Aorta (tissue), 5 donors: ENCODE measurements at places on chromosomes 7 and 10. TPM values are rescaled to one million over a fixed set of nuclear protein-coding genes. Genes with fewer than 3 reads are reported as not detected.
A peak's percentile ranks its signal among the peaks of the same experiment; 100 is the strongest.

C10orf53 gene
- total RNA-seq = not detected

CDHR3 gene
- 3.8 TPM for total RNA-seq

- H3K4me1 ChIP-seq = no peaks in the 10 kb centered on the region
- H3K27me3 ChIP-seq = no peaks in the 10 kb centered on the region
- DNase-seq = no peak
- H3K36me3 ChIP-seq = no peaks in the 10 kb centered on the region
Measured at GRCh38 chr7:117875566-117875965, 2.3 kb upstream of the CTTNBP2 start.

GRID1 gene
- total RNA-seq = 3.8 TPM

- DNase-seq = no peak
- H3K27ac ChIP-seq = no peak overlapping the region
- H3K27me3 ChIP-seq = no peaks in the 10 kb centered on the region
- no peak overlapping the region for H3K4me3 ChIP-seq
Measured at GRCh38 chr7:72292794-72293193, 119.3 kb downstream of the CALN1 start.

DNA sequence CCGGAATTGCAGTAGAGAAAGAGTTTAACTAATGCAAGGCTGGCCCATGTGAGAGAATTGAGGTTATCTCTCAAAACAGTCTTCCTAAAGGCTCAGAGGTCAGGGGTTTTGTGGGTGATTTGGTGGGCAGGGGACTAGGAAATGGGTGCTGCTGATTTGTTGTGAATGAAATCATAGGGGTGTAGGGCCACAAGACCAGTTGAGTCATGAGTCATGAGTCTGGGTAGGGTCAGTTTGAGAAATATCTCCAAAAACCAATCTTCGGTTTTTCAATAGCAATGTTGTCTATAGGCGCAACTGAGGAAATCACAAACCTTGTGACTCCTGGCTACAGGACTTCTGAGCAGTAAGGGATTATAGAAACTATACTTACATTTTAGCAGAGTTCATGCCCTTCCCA is 460.0 kb upstream of the NRP1 start:
- H3K36me3 ChIP-seq = no peaks in the 10 kb centered on the region
- DNase-seq = no peak
- no peaks in the 10 kb centered on the region for H3K4me1 ChIP-seq
- H3K27ac ChIP-seq = no peak overlapping the region
- H3K4me3 ChIP-seq = no peak overlapping the region

SCRN1 gene
- total RNA-seq = 48.1 TPM

- DNase-seq = no peak
- no peaks in the 10 kb centered on the region for H3K27me3 ChIP-seq
- H3K36me3 ChIP-seq = no peaks in the 10 kb centered on the region
- no peak overlapping the region for H3K27ac ChIP-seq
Measured at GRCh38 chr7:46776790-46777189, 805.1 kb downstream of the TNS3 start.

DNA sequence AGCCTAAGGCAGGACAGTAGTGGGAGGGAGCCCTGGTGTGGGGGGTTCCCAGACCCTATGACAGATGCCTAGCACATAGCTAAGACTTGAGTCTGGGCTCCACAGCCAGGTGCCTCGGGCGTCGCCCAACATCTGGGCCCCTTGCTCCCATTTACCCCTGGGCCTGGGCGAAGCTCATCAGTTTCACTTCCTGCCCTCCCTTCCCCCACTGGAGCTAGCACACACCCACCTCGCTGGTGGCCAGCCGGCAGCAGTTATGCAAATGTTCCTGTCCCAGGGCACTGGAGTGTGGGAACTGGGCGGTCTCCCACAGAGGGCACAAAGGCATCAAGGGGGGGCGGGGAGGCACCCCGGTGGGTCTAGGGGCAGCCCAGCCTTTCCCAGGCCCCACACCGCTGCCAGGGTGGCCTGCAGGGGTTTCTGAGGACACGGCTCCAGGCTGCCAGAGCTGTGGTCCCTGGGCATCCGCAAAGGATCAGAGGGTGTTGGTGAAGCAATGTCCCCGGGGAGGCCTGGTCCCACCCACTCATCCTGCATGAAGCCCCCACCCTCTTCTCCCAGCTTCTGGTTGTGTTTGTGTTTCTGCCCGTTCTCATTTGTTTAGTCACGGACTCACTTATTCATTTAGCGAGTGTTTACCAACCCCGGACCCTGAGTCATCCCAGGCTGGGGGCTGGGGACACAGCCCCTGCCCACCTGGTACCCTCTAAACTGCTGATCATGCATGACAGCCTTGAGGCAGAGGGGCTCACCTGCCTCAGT is 20.4 kb downstream of the SH2B2 start:
- peak; percentile 75 for DNase-seq
- no peaks in the 10 kb centered on the region for H3K27me3 ChIP-seq
- no peak overlapping the region for H3K4me3 ChIP-seq
- no peaks in the 10 kb centered on the region for H3K36me3 ChIP-seq

- no peak overlapping the region for H3K27ac ChIP-seq
- no peaks in the 10 kb centered on the region for H3K36me3 ChIP-seq
- H3K4me1 ChIP-seq = no peaks in the 10 kb centered on the region
- H3K4me3 ChIP-seq = no peak overlapping the region
Measured at GRCh38 chr10:128497660-128498377, 371.6 kb upstream of the MKI67 start.

FFAR4 gene
- 0.16 TPM for total RNA-seq

DNAJC12 gene
- total RNA-seq = 1.9 TPM

GRCh38 chr10:61904733-61905725 is 3.5 kb downstream of the ARID5B start:
- peak overlapping the region; percentile 90 for H3K4me3 ChIP-seq
- no peaks in the 10 kb centered on the region for H3K27me3 ChIP-seq
- H3K27ac ChIP-seq = peak overlapping the region; percentile 67
- H3K4me1 ChIP-seq = peaks cover 2% of the 10 kb centered on the region
- no peak for DNase-seq
- H3K36me3 ChIP-seq = no peaks in the 10 kb centered on the region

TTYH3 gene
- 79.9 TPM for total RNA-seq

- no peak overlapping the region for H3K27ac ChIP-seq
- no peaks in the 10 kb centered on the region for H3K27me3 ChIP-seq
- no peaks in the 10 kb centered on the region for H3K36me3 ChIP-seq
- no peaks in the 10 kb centered on the region for H3K4me1 ChIP-seq
Measured at GRCh38 chr7:1579481-1580421, 9.9 kb upstream of the PSMG3 start.

DNA sequence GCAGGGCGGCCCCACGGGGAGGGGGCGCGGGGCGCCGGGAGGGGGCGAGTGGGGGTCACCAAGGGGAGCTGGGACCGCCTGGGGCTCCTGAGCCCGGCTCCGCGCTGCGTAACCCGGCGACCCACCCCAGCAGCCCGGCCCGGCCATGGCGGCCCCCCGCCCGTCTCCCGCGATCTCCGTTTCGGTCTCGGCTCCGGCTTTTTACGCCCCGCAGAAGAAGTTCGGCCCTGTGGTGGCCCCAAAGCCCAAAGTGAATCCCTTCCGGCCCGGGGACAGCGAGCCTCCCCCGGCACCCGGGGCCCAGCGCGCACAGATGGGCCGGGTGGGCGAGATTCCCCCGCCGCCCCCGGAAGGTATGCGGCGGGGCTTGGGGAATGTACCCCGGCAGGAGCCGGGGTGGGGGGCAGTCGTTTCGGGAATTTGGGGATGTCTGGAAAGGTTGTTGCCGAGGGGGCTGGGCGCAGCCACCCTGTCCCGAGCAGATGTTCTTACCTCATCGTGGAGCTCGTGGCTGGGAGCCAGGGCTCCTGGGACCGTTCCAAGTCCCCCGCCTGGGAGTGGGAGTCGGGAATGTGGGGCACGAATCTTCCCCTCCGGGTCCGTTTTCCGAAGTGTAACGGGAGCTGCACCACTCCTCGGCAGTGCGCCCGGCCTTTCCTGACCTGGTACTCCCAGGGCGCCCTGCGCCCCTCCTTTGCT is 431 bp downstream of the ZYX start:
- H3K4me3 ChIP-seq = peak overlapping the region; percentile 91
- peaks cover 2% of the 10 kb centered on the region for H3K4me1 ChIP-seq
- H3K36me3 ChIP-seq = peaks cover 1% of the 10 kb centered on the region
- H3K27me3 ChIP-seq = no peaks in the 10 kb centered on the region

GRCh38 chr10:97798958-97799610 is 27.3 kb upstream of the SFRP5 start:
- H3K36me3 ChIP-seq = no peaks in the 10 kb centered on the region
- peaks cover 2% of the 10 kb centered on the region for H3K27me3 ChIP-seq
- no peaks in the 10 kb centered on the region for H3K4me1 ChIP-seq

CLCN1 gene
- not detected for total RNA-seq

GRCh38 chr10:111246814-111247452 is 170.1 kb downstream of the ADRA2A start:
- DNase-seq = no peak
- H3K36me3 ChIP-seq = no peaks in the 10 kb centered on the region
- no peak overlapping the region for H3K27ac ChIP-seq

DNA sequence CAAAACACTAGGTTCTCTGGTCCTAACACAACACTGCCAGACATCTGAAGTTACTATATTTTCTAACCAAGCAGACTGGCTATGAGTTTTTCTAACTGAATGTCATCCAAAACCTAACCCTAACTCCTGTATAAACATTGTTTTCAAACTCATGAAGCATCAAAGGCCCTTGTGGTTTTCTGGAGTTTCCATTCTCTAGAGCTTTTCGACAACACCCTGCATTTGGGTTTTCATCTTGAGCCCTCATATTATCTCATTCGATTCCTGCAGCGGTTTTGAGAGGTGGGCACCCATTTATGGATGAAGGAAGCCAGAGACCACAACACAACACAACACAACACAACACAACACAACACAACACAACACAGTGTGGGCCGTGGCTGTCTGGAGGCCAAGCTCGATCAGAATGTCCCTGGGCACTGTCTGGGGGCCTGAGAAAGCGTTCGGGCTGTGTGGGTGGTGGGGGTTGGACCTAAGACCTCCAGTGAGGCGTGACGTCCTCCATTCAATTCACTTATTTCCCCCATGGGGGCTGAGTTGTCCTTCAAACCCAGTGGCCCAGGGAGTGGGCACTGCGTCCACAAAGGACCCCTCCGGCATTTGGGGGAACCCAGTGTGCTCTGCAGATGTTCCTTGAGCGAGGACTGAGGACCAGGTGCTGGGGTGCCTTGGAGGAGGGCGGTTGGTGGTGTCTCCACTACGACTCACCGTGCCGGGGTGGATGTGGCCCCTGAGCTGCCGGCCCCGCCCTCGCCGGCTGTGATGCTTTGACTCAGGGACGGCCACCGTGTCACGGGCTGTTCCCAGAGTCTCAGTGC is 490.4 kb downstream of the DNAJB6 start:
- H3K36me3 ChIP-seq = no peaks in the 10 kb centered on the region
- no peaks in the 10 kb centered on the region for H3K27me3 ChIP-seq
- peak; percentile 12 for DNase-seq
- H3K4me3 ChIP-seq = no peak overlapping the region
- H3K4me1 ChIP-seq = no peaks in the 10 kb centered on the region

GRCh38 chr7:151679881-151680612 is 160.4 kb upstream of the RHEB start:
- H3K36me3 ChIP-seq = no peaks in the 10 kb centered on the region
- peak; percentile 47 for DNase-seq
- H3K27me3 ChIP-seq = no peaks in the 10 kb centered on the region
- H3K4me3 ChIP-seq = no peak overlapping the region
- no peak overlapping the region for H3K27ac ChIP-seq

GRCh38 chr7:70598976-70599375 is 533.0 kb upstream of the GALNT17 start:
- H3K4me1 ChIP-seq = no peaks in the 10 kb centered on the region
- H3K4me3 ChIP-seq = no peak overlapping the region
- no peaks in the 10 kb centered on the region for H3K27me3 ChIP-seq
- no peaks in the 10 kb centered on the region for H3K36me3 ChIP-seq

SPDYE2B gene
- not detected for total RNA-seq

DNA sequence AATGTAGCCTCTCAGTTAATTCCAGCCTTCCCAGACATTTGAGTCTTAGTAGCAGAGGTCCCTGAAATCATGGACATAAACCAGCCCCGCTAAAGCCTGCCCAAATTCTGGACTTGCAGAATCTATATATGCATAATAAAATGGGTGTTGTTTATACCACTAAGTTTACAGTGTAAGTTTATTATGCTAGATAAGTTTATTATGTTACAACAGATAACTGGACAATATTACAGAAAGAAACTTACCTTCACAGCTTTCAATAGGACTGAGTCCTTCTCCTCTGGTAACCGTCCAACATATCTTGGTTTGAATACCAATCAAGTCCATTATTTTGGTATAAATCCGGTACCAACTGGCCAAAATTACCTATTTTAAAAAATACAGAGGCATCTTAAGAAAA is 26.2 kb downstream of the DPY19L1 start:
- no peaks in the 10 kb centered on the region for H3K27me3 ChIP-seq
- no peaks in the 10 kb centered on the region for H3K4me1 ChIP-seq
- no peak overlapping the region for H3K27ac ChIP-seq

ECD gene
- total RNA-seq = 25.8 TPM

DNA sequence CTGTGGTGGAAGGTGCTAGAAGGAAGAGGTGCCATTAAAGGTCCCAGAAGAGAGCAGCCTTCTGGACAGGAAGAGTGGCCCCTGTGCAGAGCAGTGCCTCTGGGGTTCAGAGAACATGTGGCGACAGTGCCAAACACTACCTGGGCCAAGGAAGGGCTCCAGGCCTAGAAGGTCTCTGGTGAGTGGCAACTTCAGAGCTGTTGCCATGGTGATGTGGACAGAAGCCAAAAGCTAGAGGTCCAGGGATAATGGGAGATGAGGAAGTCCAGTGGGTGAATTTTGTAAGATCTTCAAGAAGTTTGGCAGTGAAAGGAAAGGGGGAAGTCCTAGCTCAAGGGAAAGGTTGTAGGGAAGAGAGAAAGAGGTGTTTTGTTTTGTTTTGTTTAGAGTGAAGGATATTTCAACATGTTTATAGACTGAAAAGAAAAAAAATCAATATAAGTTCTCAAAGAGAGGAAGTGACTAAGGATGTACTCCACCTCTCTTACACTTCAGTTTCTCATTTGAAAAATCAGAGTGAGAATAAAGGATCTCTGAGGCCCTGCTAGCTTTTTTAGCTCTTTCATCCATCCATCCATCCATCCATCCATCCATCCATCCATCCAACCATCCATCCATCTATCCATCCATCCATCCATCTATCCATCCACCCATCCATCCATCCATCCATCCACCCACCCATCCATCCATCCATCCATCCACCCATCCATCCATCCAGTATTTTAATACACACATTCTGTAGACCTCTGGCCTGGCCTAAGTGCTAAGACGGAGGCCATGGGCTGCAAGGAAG is 77.1 kb upstream of the DUSP5 start:
- H3K27ac ChIP-seq = no peak overlapping the region
- no peaks in the 10 kb centered on the region for H3K4me1 ChIP-seq
- no peaks in the 10 kb centered on the region for H3K36me3 ChIP-seq
- no peaks in the 10 kb centered on the region for H3K27me3 ChIP-seq
- peak; percentile 59 for DNase-seq

NPY gene
- not detected for total RNA-seq

DNA sequence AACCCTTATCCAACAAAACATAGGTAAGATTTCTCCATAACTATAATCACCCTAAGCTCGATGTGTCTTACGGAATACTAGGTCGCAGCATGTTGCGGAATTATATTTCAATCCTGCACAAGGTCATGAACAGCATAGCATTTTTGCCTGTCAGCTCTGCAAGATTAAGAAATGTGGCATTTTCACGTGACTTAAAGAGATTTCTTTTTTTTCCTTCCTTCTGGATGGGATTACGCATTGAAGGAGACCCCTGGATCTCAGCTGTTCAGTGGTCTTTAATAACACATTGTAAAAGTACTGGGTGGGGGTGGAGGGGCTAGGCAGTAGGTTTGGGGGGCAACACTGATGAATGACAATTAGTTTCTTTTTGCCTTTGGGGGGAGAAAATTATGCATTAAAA is 106.7 kb downstream of the CUBN start:
- no peak for DNase-seq
- no peaks in the 10 kb centered on the region for H3K4me1 ChIP-seq
- no peak overlapping the region for H3K27ac ChIP-seq
- H3K36me3 ChIP-seq = no peaks in the 10 kb centered on the region
- H3K4me3 ChIP-seq = no peak overlapping the region

SLC16A12 gene
- total RNA-seq = 0.21 TPM

GRCh38 chr10:71279590-71280170 is 39.4 kb upstream of the SLC29A3 start:
- H3K4me1 ChIP-seq = no peaks in the 10 kb centered on the region
- DNase-seq = no peak
- no peak overlapping the region for H3K27ac ChIP-seq
